ENCODE measurements at places on chromosomes 1 and 21.

DNA sequence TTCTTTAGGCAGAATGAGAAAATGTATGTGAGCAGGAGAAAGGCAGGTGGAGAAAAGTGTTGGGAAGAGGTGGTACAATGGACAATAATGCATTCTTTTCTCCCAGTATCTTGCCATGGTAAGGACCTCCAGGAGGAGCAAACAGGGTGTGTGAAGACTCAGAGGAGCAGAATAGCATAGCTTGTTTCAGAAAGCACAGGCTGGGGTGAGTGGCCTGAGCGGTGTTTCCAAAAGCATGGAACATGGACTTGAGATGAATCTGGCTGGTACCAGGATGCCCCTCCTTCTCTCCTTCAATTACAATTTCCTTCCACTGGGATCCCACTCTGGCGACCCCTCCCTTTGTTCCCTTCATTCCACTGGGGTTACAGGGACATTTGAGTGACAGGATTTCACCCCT, 123.4 kb upstream of the TNR start:
- no peak overlapping the region for H3K27ac ChIP-seq
- H3K4me1 ChIP-seq = no peaks in the 10 kb centered on the region
- no peak overlapping the region for H3K4me3 ChIP-seq
- no peaks in the 10 kb centered on the region for H3K36me3 ChIP-seq
- DNase-seq = no peak

GRCh38 chr1:231338270-231339128, at the start of gene SPRTN:
Gene SPRTN, plus strand, starts transcription at chr1:231338293. Its CDS starts 91 bp downstream, at chr1:231338384.
- peak within 1 kb of the TSS; percentile 95 for H3K4me3 ChIP-seq
- no peak for DNase-seq
- peak within 1 kb of the TSS; percentile 96 for H3K27ac ChIP-seq
- H3K27me3 ChIP-seq = no peaks in the 10 kb centered on the region
- peaks cover 29% of the 10 kb centered on the region for H3K4me1 ChIP-seq

GRCh38 chr1:42576935-42577334, 81.3 kb upstream of the PPIH start:
- no peaks in the 10 kb centered on the region for H3K27me3 ChIP-seq
- no peaks in the 10 kb centered on the region for H3K4me1 ChIP-seq
- no peak overlapping the region for H3K4me3 ChIP-seq
- DNase-seq = no peak
- peaks cover 5% of the 10 kb centered on the region for H3K36me3 ChIP-seq

- no peaks in the 10 kb centered on the region for H3K27me3 ChIP-seq
- H3K4me3 ChIP-seq = no peak overlapping the region
- no peaks in the 10 kb centered on the region for H3K4me1 ChIP-seq
- no peak overlapping the region for H3K27ac ChIP-seq
- DNase-seq = no peak
Observed at GRCh38 chr1:99334991-99335390, 70.7 kb downstream of the PLPPR4 start.

GRCh38 chr1:228961511-228961910, 226.2 kb downstream of the RHOU start:
- H3K4me3 ChIP-seq = no peak overlapping the region
- no peak for DNase-seq
- no peaks in the 10 kb centered on the region for H3K36me3 ChIP-seq
- no peaks in the 10 kb centered on the region for H3K4me1 ChIP-seq
- no peaks in the 10 kb centered on the region for H3K27me3 ChIP-seq
- no peak overlapping the region for H3K27ac ChIP-seq

DNA sequence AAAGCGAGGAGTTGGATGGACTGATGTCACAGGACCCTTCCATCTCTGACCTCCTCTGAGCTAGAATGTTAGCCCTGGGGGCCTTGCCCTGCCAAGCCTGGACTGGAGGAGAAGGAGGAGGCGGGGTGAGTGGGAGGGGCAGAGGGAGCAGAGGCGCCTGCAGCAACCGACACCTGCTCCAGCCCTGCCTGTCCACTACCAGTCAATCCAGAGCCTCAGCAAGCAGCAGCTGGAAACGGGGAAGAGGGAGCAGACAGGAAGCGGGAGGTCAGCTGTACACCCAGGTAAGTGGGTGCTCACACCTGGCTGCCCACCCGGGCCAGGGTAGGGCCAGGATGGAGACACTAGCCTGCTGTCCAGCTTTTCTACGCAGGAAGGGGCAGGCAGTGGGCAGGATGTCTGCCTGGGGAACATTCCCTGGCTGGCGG, at the start of gene IGFN1:
TSS of gene IGFN1 (plus strand) at position 201 of the 428 bp plus-strand sequence. CDS start 2,470 bp downstream, outside the sequence.
- H3K4me3 ChIP-seq = no peak within 1 kb of the TSS
- no peaks in the 10 kb centered on the region for H3K36me3 ChIP-seq
- H3K27ac ChIP-seq = no peak within 1 kb of the TSS
- H3K4me1 ChIP-seq = no peaks in the 10 kb centered on the region

GRCh38 chr1:109808703-109809102, 45.0 kb upstream of the EPS8L3 start:
- H3K27me3 ChIP-seq = no peaks in the 10 kb centered on the region
- no peak overlapping the region for H3K27ac ChIP-seq
- DNase-seq = no peak
- no peak overlapping the region for H3K4me3 ChIP-seq

DNA sequence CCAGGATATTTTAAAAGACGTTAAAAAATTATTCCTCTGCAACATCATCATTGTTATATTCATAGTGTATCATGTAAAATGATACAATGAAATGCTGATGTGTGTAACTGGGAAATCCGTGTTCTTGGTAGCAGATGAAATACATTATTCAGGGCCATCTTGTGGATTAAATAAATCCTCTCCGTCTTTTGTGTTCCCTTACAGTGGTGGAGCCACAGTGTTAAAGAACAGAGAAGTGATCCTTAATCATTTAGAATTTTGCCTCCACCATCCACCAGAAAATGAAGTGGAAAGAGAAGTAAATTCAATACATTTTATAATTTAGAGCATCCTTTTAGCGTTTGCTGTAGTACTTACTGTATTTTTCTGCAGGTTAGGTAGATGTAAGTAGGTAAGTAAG, 1.3 kb downstream of the DYRK3 start:
- peaks cover 13% of the 10 kb centered on the region for H3K27me3 ChIP-seq
- DNase-seq = no peak
- H3K36me3 ChIP-seq = no peaks in the 10 kb centered on the region
- peaks cover 9% of the 10 kb centered on the region for H3K4me1 ChIP-seq
- no peak overlapping the region for H3K4me3 ChIP-seq
- no peak overlapping the region for H3K27ac ChIP-seq

- no peak overlapping the region for H3K27ac ChIP-seq
- H3K4me1 ChIP-seq = no peaks in the 10 kb centered on the region
- no peaks in the 10 kb centered on the region for H3K36me3 ChIP-seq
Observed at GRCh38 chr1:207004931-207005830, 27.4 kb downstream of the C1orf116 start.

- H3K27ac ChIP-seq = no peak overlapping the region
- peaks cover 8% of the 10 kb centered on the region for H3K36me3 ChIP-seq
- H3K4me1 ChIP-seq = no peaks in the 10 kb centered on the region
- no peaks in the 10 kb centered on the region for H3K27me3 ChIP-seq
- DNase-seq = no peak
Observed at GRCh38 chr1:53246261-53247134, 8.2 kb upstream of the MAGOH start.

DNA sequence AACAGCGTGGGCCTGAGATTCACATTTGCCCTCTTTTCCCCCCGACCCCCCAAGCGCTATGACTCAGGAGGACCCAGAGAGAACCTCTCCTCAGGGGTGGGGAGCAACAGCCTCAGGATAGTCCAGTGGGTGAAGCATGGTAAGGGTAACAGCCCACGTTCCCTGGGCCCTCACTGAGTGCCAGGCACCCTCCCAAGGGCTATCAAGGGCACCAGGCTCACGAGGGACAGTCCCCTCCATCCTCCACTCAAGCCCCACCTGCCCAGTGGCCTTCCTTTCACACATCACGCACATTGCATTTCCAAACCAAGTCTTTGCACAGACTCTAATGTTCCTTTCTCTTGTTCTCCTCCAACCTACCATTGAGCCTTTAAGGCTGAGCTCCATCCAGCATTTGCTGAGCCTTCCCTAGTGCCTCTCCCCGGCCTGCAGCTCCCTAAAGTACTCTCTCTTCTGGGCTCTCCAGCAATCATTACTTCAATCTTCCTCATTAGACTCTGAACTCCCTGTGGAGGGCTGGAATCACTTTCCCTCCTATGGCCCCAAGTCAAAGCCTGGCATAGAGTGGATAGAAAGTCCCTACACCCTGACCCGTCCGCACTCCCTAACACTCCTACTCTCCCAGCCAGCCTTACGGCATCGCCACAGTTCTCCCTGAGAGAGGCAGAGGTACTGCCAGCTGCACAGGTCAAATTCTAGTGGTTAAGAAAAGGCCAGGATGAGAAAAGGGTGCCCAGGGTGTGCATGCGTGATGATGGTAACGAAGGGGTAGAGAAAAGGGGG, 1.0 kb downstream of the AKR7A2 start:
- H3K4me3 ChIP-seq = peak overlapping the region; percentile 88
- H3K27me3 ChIP-seq = no peaks in the 10 kb centered on the region
- H3K36me3 ChIP-seq = peaks cover 26% of the 10 kb centered on the region
- peaks cover 4% of the 10 kb centered on the region for H3K4me1 ChIP-seq

DNA sequence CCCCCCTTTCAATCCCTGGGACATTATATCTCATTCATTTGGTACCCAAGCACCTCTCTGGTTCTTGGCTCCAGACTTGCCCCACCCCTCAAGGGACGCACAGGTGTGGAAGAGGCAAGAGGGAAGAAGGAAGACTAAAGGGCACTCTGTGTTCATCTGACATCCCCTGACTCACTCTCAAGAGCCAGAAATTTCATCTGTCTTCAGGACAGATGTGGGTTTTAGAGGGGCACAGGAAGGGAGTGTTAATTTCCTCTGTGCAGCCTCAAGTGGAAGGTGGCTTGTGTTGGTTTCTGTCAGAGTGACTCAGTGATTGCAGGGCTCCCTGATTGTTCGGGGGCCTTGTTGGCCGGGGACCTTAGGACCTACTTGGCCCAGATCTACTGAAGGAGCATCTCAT, 2.4 kb downstream of the C2CD4D start:
- H3K36me3 ChIP-seq = no peaks in the 10 kb centered on the region
- H3K27me3 ChIP-seq = no peaks in the 10 kb centered on the region
- peak overlapping the region; percentile 73 for H3K27ac ChIP-seq
- H3K4me1 ChIP-seq = peaks cover 8% of the 10 kb centered on the region
- H3K4me3 ChIP-seq = peak overlapping the region; percentile 41

DNA sequence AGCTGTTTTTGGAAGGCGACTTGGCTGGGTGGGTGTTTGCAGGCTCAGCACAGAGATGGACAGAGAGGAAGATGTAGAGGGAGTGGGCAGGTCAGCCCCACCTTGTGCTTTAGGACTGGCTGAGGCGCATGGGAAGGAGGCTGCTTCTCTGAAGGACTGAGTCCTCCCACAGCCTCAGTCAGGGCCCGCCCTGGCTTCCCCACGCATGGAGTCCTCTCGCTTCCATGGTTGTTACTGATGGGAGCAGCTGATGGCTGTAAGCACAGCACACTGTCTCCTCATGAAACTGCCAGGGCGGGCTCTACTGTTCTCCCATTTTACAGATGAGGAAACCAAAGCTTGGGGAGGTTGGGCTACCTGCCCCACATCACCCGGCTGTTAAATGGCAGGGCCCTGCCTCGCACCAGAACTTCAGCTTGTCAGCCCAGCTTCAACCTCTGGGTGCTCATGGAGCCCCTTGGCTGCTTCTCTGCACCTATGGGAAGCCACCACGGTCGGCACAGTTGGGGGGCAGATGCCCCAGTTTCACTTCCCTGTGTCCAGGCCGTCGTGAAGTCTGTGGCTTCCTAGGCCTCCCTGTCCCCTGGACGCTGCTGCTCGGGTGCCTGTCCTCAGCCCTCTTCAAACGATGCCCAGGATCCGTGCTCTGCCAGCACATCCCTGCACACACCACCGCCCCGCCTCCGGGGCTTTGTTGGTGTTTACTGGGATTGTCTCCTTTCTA, 2.4 kb downstream of the TMEM201 start:
- no peak overlapping the region for H3K4me3 ChIP-seq
- DNase-seq = no peak
- H3K4me1 ChIP-seq = peaks cover 40% of the 10 kb centered on the region
- no peaks in the 10 kb centered on the region for H3K36me3 ChIP-seq
- no peaks in the 10 kb centered on the region for H3K27me3 ChIP-seq

GRCh38 chr1:116564426-116564825, 6.4 kb downstream of the CD58 start:
- DNase-seq = no peak
- peaks cover 23% of the 10 kb centered on the region for H3K4me1 ChIP-seq
- no peaks in the 10 kb centered on the region for H3K27me3 ChIP-seq
- no peak overlapping the region for H3K27ac ChIP-seq

- H3K36me3 ChIP-seq = no peaks in the 10 kb centered on the region
- no peak overlapping the region for H3K27ac ChIP-seq
- no peaks in the 10 kb centered on the region for H3K4me1 ChIP-seq
- no peak overlapping the region for H3K4me3 ChIP-seq
- DNase-seq = no peak
Observed at GRCh38 chr1:236128646-236129178, 13.6 kb upstream of the GPR137B start.

GRCh38 chr1:19014765-19015164, 58.3 kb upstream of the IFFO2 start:
- no peak overlapping the region for H3K27ac ChIP-seq
- no peaks in the 10 kb centered on the region for H3K4me1 ChIP-seq
- no peak for DNase-seq

DNA sequence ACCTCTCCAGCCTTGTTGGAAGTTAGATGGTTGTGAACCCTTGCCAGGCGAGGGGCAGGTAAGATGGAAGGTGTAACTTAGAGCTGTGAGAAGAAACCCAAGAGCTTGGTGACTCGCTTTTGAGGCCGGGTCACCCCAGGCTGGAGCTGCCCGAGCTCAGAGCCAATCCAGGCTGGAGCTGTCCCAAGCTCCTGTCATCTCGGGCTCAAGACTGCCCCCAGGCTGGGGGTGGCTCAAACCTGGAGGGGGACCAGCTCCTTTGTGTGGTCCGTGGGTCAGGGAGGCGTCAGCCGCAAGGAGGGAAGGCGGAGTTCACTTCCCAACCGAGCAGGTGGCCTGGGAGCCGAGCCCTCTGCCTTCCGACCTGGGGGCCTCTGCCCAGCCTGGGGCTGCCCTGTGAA, 2.0 kb downstream of the HUNK start:
- peaks cover 10% of the 10 kb centered on the region for H3K4me1 ChIP-seq
- no peak overlapping the region for H3K4me3 ChIP-seq
- no peaks in the 10 kb centered on the region for H3K36me3 ChIP-seq
- peaks cover 22% of the 10 kb centered on the region for H3K27me3 ChIP-seq
- no peak overlapping the region for H3K27ac ChIP-seq

GRCh38 chr1:232283864-232284263, 346.1 kb downstream of the SIPA1L2 start:
- no peaks in the 10 kb centered on the region for H3K36me3 ChIP-seq
- no peak for DNase-seq
- no peak overlapping the region for H3K27ac ChIP-seq

All from T-cell (primary cell).